Muscle of arm (tissue), 14 donors: ENCODE measurements at places on chromosomes 1 and 21. TPM values are rescaled to one million over a fixed set of nuclear protein-coding genes. Genes with fewer than 3 reads are reported as not detected.

- no peak for DNase-seq
Observed at GRCh38 chr1:229841230-229841629, 215.2 kb downstream of the URB2 start.

DNA sequence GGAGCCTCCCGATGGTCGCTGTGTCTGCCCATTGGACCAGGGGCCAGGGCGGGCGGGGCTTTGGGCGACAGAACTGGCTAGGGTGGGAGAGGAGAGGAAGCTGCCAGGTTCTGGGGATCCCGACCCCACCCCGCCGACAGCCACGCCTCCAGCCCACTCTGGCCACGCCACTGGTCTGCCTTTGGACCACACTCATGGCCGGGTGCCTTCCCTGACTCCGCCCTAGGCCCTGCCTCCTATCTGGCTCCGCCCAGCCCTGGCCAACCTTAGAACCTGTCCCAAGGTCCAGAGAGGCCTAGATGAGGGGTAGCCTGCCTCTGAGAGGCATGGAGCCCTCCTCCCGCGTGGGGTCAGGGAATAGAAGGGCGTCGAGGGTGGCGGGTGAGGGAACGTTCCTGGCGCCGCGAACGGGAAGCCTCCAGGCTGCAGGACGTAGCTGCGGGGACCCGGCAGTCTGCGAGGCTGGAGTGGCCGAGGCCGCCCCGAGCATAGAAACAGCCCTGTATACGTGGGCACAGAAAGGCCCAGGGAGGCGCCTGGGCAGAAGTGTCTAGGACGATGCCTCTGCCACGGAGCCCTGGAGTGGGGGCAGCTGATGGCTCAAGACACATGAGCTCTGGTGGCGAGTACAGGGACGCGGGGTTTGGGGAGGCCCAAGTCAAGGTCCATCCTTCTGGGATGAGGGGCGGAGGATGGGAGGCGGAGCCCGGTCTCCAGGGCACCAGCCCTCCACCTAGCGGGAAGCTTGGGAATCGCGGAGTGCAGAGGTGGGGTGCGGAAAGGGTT is 11.5 kb upstream of the COL16A1 start:
- DNase-seq: peak; percentile 96

DNA sequence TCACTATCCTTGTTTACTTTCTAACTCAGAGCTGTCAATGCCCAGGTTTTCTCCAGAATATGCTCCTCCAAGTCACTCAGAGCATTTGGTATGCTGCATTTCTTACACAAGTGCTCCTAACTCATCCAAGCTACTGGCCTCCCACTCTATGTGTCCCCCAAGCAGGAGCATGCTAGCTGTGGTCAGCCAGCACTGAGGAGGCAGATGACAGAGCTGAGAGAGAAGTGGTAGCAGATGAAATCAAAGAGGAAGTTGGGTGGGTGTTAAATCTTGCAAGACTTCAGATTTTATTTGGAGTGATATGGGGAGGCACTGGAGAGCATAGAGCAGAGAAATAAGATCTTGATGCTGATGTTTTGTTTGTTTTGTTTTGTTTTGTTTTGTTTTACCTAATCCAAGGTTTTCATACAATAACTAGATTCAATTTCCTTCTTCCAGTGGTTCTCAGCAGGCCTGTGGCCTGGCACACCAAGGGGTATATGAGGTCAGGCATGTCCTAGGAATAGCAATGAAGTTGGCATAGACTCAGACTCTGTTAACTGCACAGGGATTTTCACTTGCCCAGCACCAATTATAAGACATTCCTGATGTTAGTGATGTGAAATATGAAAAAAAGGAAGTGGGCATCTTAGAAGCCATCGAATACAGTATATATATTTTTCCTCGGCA is 3.1 kb upstream of the PGBD5 start:
- no peak for DNase-seq

GRCh38 chr1:228072658-228073043 is 9.9 kb upstream of the ARF1 start:
- no peak for DNase-seq

GRCh38 chr1:79044974-79045650 is 38.6 kb upstream of the ADGRL4 start:
- DNase-seq: no peak

- no peak for DNase-seq
Observed at GRCh38 chr21:36627242-36627641, 71.7 kb upstream of the SIM2 start.

GRCh38 chr1:162336621-162337285 is 39.9 kb downstream of the SPATA46 start:
- no peak for DNase-seq

DNA sequence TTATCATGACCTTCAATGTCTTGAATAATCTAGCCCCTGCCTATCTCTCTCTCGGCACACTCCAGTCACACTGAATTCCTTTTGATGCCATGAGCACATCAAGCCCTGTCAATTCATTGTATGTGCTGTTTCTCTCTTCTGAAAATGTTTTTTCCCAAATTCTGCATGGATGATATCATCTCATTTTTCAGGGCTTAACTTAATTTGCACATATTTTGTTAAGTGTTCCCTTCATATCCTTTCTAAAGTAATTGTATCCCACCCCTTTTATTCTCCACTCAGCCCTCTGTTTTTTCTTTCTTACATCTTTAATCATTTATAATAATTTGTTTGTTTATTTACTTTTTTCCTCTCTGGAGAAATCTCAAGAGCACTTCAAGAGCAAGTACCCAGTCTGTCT is 149.9 kb downstream of the ZNF326 start:
- DNase-seq: no peak

DNA sequence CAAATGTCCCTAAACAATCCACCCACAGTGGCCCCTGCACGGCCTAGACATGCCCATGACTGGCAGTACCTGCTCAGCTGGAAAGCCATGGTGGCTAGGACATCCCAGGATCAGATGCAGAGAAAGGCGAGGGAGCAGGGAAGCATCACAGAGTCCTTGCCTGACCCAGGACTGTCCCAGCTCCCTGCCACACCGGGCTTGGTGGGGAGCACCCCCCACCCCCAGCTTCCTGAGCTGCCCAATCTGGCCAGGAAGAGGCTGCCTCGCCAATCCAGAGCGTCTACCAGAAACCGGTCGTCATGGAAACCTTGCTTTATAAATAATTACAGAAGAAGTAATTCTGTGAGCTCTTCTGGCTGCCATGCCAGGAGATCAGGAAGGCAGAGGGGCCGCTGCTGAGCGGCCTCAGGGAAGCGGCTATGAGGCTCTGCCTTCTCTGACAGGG is 34.8 kb downstream of the ACOT7 start:
- DNase-seq: no peak

DNA sequence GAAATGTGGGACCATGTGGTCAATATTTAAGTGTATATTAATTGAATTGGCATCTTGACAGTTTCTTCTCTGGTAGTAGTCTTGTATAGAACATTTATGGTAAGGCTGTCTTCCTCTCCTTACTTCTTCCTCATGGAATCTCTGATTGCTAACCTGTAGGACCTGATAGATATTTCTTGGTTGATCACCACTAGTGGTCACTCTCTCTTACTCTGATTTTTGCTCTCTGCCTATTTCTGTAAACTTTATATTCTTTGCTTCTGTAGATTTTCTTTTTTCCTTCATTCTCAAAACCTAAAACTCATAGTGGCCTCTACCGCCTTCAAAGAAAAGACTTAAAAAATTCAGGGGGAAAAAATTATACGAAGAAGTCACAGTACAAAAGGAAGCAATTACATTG is 21.2 kb downstream of the MAST2 start:
- DNase-seq: no peak

DNA sequence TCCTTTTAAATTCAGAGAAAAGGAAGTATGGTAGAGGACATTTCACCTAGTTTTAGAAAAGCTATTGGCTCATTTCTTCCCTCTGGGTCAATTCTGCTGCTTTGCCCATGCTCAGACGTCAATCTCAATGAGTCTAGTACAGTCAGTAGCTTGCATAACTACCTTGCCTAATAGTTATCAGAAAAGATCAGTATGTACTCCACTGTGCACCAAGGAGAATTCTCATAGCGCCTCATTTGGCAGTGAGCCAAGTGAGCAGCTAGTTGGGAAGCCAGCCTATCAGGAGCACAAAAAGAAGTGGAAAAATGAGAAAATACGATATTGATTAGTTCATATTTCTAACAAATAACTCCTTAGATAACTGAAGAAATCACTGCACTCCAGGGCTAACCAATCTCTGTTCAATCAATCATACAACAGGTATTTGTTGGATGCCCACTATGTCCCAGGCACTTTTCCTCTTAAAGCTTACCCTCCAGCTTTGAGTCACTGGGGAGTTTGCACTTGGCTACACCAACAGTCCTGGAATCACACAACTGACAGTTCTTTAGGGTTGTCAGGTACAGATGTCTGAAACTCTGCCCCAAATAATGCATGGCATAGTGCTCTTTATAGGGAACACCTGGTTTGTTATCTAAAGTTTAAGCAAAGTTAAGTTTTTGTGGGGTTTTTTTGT is 50.2 kb downstream of the PRDX6 start:
- no peak for DNase-seq

RIPK4 gene
- not detected for polyA plus RNA-seq

TMEM82 gene
- not detected for polyA plus RNA-seq

KRTAP13-2 gene
- not detected for polyA plus RNA-seq

ARHGEF10L gene
- 20.6 TPM for polyA plus RNA-seq

CACNA1S gene
- 28.4 TPM for polyA plus RNA-seq

CHIA gene
- not detected for polyA plus RNA-seq

TCHHL1 gene
- not detected for polyA plus RNA-seq

TTC22 gene
- 0.14 TPM for polyA plus RNA-seq
